G401 (cell line): ENCODE measurements at places on chromosomes 2 and 18. TPM values are rescaled to one million over a fixed set of nuclear protein-coding genes. Genes with fewer than 3 reads are reported as not detected.
A peak's percentile ranks its signal among the peaks of the same experiment; 100 is the strongest.

DNA sequence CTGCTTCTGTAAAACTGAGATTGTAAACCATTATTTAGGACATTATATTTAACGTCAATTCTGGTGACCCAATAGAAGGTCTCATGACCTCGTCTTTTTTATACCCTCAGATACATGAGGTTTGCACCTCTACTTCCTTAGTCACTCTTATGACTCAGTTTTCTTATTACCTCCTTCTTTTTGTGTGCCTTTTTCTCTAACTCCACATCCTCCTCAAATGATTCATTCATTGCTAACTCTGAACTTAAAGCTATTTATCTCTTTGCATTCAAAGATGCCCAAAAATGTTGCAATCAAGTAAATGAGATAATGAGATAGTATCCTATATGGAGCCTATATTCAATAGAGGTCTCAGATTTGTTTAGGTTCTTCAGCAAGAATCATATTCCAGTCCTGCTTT lies 121.0 kb upstream of the KYNU start:
- DNase-seq: no peak

- no peak for DNase-seq
These were observed at the start of gene TNS1 for GRCh38 chr2:218002845-218003180. TSS of gene TNS1 (minus strand) at chr2:218002995. CDS start at chr2:218002872, 123 bp downstream.

DNA sequence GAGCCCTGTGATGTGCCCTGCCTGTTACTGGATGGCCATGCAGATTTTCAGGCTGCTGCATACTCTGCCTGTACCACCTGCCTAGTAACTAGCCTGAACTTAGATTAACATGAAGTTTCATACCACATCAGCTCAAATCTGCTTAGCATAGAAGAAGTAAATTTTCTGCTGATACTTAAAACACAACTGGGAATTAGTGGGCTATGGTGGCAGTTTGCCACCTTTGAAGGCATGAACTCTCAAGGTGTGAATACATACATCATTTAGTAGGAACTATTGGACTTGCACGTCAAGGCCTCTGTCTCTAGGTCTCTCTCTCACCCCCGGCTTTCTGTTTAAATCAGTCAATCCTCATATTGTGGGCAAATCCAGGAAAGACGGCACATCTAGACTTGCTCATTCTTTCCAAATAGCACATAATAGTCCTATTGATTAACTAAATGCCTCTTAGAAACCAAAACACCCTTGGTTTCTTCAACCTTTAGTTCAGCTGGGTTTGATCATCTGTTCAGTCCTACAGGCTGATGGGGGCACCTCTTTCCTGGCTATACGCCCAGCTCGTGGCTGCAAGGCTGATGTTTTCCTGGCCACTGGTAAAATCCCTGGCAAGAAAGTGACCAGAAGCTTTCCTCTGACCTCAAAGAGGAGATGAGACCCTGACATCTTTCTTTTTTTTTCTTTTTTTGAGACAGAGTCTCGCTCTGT lies 58.4 kb downstream of the ALPK2 start:
- no peak for DNase-seq

DNA sequence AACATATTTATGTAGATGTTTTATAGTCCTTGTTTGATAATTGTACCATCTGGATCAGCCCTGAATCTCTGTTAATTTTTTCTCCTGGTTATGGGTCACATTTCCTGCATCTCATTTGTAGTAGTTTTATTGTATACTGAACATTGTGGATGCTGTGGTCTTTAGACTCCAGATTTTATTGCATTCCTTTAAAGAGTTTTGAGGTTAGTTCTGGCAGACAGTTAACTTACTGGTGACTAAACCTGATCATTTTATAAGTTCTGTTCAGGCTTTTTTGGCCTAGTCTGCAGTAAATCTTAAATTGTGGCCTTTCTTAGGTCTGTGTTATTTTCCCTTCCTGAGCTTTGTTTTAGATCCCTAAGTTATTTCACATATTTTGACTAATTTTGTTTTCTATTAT lies 84.3 kb downstream of the FANCL start:
- no peak for DNase-seq

DNA sequence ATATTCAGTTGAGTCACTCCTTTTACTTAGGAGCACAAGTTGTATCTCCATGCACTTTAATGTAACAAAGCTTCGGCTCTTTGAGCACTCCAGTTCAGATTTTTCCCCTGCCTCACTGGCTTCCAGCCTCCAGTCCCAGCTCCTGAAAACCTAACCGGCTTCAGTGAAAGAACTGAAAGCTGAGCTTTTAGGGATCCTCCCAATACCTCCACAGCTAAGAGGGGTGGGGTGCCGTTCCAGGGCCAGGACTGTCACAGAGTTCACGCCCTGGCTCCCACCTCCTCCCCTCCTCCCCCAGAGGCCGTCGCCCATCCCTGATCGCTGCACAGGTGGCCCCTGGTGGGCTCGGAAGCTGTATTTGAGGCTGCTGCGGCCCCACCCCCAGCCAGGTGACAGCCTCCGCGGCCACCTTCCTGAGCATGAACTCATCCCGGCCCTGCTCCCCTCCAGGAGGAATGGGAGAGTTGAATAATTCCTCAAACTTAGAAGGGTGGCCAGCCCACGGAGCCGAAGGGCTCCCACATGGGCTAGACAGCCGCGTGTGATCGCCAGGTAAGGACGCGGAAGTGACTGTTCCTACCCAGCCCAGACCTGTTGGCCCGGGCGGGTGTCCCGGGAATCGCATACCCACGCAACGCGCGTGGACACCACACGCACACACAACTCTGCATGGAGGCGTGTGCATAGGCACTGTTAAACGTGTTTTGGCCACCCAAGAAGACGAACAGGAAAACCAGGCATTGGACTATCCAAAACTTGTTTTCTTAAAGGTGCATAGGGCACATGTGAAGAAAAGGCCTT lies 1.8 kb downstream of the MYO5B start:
- DNase-seq: peak; percentile 16

DNA sequence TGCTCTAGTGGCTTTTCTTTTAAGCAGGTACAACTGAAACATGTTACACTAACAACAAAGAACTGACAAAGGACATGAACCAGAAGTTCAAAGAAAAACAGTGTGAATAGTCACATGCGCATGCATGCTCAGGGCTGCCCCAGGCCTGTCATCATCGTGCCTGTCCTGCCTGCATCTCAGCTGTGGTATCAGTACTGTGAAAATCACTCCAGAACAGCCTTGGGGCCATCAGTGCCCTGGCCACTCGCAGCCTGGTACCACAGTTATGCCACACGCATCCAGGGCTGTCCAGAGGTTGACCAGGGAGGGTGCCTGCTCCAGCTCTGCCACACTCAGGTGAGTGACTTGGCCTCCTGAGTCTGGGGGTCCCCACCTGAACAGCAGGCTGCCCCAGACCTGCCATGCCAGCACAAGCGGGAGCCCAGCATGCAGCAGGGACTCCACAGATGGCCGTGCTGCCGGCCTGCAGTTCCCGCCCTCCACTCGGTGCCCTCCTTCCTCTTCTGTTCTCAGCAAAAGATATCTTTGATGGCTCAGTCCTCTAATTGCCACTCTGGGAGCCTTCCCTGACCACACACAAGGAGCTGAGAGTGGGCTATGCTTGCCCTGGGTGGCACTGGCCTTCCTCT lies 12.3 kb downstream of the LIMS2 start:
- no peak for DNase-seq

DNA sequence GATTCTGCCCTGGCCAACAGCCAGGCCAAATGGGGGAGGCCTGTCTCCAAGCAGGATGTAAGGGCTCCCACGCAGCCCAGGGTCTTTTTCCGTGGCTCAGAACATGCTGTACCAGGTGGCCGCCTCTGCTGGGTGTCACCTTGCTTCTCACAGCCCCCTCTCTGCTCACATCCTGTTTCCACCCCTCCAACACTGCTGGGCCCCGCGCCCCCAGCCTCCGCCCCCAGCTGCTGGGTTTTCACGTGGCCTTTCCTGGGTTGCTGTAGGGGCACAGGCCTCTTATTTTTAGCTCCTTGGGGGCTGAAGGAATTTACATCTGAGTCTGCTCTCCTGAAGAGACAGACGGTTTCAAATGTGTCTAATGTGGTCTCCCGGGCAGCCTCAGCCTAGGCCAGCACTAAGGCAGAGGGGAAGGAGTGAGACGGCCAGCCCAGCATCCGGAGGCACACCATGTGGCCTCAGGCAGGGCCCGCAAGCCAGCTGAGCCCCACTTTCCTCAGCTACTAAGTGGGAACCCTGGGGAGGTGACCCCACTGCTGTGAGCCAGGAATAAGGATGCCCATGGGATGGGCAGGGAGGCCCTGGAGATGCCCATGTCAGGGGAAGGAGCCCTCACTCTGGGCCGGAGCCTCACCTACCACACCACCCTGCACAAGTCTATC lies 18.7 kb upstream of the DUSP2 start:
- no peak for DNase-seq

GRCh38 chr18:42177390-42177789 lies 222.4 kb downstream of the PIK3C3 start:
- DNase-seq: no peak

DNA sequence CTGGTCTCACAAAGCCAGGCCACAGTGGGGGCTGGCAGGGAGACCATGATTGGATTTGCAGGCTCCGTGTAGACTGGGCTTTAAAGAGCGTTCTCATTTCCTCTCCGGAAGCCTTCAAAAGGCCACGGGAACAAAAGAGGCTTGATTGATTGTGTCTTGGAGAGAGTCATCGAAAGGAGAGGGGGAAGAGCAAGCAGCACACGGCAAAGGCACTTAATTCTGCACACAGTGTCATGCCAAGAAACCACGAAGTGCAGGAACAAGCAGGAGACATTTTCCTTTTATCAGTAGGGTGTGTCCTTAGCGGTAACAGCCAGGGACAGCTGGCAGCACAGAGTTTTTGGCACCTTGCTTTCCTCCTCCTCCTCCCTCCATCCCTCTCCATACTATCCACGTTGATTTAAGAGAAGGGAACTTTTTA lies 47.7 kb downstream of the GLI2 start:
- DNase-seq: peak; percentile 53

GRCh38 chr2:96111823-96112500 lies 4.4 kb downstream of the ADRA2B start:
- no peak for DNase-seq

GRCh38 chr2:42227491-42227890 lies 58.3 kb downstream of the EML4 start:
- no peak for DNase-seq

DNA sequence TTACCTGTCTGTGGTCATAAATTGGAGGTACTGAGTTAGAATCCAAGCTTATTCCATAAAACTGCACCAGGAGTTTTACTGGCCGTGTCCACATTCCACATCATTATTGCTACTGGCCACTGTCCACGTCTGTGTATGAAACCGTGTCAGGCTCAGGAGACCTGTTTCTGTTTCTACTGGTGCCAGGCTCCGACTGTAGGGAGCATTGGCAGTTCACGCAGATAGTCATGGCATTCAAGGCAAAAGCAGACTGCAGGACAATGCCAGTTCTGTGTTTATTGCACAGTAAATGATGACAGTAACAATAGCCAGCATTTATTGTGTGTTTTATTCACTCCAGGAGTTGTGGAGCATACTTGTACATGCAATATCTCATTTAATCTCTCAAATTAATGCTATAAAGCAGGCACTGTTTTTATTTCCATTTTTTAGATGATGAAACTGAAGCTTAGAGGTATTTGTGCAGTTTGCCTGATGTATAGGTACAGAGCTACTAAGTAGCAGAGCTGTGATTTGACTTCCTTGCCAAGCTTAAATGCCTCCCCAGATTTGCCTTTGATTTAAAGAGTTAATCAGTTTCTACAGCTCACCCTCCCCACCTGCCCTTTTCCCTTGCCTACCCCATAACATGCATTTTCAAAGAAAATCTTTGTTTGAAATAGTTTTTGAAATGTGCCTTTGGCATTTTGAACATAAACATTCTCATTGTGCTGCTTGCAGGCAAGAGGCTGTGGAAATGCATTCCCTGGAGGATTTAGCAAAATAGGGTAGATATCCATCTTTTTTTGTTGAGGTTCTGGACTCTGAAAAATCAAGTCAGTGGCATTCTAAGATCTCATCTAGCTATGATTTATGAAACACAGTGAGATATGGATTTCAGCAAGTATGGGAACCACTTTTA lies 55.5 kb downstream of the MAP4K4 start:
- DNase-seq: peak; percentile 83

- no peak for DNase-seq
These were observed 66.1 kb upstream of the DTNA start for GRCh38 chr18:34643989-34644388.

DNA sequence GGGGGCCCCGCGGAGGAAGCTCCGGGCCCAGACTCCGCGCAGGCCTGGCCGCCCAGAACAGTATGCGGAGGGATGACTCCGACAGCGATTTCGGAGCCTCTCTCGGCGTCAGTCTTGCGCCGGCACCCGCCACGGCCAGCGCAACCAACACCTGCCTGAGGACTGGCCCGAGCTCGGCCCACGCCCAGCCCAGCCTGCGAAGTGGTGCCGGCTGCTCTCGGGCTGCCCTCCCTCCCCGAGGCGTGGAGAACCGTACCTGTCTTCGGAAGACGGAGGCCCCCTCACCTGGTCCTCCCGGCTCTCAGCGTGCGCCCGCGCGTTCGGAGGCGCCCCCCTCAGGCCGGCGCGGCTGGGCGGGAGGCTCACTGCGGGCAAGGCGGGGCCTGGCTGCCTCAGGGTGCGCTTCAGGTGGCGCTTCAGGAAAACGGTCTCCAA lies at the start of gene M1AP:
Gene M1AP (minus strand): TSS at position 322 of the 435 bp plus-strand sequence. CDS start 8,055 bp downstream, outside the sequence.
- DNase-seq: no peak

- no peak for DNase-seq
These were observed 18.8 kb upstream of the ALPI start for GRCh38 chr2:232437195-232437571.

DNA sequence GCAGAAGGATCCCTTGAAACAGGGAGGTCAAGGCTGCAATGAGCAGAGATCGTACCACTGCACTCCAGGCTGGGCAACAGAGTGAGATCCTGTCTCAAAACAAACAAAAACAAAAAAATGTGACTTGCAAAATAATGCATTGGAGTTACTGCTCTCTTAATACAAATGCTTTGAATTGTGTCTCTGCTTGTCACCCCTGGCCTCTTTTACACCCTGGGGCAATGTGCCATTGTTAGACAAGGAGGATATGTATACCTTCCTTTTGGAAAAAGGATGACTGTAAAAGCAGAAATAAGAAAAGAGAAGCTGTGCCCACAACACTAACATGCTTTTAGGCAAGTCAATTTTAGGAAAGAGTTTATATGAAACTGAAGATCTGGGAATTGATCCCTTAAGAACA lies 20.8 kb upstream of the C2orf74 start:
- no peak for DNase-seq

- no peak for DNase-seq
These were observed 169.4 kb downstream of the DNAH7 start for GRCh38 chr2:195899226-195899625.

The SNRNP27 gene
- 51.7 and 63.0 TPM in 2 replicates for total RNA-seq

The HOXD12 gene
- total RNA-seq: not detected in 2 replicates

The NCKAP5 gene
- total RNA-seq: not detected in 2 replicates

The CENPA gene
- total RNA-seq: 42.0 and 59.8 TPM in 2 replicates

The CYTIP gene
- not detected in 2 replicates for total RNA-seq

The COL4A4 gene
- 2.3 TPM in 1 of 2 replicates, not detected in the other for total RNA-seq

The TMEM37 gene
- 0.37 and 3.1 TPM in 2 replicates for total RNA-seq

The GCKR gene
- not detected in 2 replicates for total RNA-seq
